ENCODE measurements at places on chromosomes 13 and 19.
A peak's percentile ranks its signal among the peaks of the same experiment; 100 is the strongest.

- DNase-seq, result no peak
These were observed 757 bp downstream of the FBN3 start for GRCh38 chr19:8148410-8149260.

GRCh38 chr13:93476175-93476574, 249.6 kb downstream of the GPC6 start:
- no peak for DNase-seq

DNA sequence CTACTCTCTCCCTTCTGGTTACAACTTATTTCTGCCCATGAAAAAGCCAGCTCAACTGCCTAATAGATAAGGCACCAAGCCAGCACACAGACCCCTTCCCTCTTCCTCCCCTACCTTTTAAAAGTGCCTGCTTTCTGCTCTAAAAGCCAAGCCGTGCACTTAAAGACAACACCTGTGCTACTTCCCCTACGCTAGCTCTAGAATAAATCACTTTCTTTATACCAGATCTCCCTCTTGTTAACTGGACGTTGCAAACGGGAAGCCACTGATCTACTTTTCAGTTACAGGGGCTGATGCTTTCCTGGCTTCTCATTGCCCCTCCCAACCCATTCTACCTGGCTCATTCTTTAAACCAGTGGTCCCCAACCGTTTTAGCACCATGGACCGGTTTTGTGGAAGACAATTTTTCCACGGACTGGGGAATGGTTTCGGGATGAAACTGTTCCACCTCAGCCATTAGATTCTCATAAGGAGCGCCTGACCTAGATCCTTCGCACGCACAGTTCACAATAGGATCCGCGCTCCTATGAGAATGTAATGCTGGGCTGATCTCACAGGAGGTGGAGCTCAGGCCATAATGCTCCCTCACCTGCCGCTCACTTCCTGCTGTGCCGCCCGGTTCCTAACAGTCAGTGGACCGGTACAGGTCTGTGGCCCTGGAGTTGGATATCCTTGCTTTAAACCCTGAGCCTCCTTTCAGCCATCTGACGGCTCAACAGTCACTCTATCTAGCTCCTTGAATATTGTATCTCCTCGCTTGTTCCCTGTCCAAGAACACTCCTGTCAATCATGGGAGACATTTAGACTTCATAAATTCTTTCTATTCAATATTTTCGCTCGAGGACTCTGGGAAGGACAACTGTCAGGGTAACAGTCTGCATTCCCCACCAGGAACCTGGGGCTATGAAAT, 841 bp upstream of the ZNF223 start:
- DNase-seq, result peak; percentile 3

GRCh38 chr19:1917146-1917545, 11.9 kb downstream of the ADAT3 start:
- DNase-seq, result no peak

DNA sequence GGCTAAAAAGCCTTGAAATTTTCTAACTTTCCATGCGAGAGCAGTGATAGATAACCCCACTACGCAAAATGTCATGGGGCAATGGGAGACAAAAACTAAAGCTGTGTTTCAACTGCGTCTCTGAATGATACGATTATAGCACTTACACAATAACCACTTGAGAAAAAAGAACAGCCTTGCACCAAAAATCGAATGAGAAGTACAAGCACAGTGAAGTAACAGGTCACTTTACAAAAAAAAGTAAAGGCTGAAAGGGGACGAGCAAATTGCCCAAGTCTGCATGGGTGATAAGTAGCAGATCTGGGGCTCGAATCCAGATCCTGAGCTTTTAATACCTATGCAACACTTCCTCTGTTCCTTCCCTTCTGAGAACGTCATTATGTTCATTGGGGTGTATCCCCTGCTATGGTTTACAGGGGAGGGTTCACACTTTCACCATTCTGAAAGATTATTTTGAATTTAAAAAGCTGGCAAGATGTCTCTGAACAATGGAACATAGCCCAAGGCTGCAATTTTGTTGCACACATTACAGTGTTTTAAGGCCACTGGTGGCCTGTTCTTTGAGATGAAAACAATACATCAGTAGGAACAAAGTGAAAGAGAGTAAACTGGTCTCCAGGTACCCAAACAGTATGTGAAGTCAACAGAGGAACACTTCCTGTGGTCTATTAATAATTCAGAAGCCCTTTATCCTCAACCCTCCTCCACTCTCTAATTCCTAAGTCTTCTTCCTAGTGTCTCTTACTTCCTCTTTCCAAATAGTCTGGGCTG, 3.2 kb downstream of the CPB2 start:
- no peak for DNase-seq

- no peak for DNase-seq
These were observed 45.2 kb upstream of the URI1 start for GRCh38 chr19:29896802-29897201.

DNA sequence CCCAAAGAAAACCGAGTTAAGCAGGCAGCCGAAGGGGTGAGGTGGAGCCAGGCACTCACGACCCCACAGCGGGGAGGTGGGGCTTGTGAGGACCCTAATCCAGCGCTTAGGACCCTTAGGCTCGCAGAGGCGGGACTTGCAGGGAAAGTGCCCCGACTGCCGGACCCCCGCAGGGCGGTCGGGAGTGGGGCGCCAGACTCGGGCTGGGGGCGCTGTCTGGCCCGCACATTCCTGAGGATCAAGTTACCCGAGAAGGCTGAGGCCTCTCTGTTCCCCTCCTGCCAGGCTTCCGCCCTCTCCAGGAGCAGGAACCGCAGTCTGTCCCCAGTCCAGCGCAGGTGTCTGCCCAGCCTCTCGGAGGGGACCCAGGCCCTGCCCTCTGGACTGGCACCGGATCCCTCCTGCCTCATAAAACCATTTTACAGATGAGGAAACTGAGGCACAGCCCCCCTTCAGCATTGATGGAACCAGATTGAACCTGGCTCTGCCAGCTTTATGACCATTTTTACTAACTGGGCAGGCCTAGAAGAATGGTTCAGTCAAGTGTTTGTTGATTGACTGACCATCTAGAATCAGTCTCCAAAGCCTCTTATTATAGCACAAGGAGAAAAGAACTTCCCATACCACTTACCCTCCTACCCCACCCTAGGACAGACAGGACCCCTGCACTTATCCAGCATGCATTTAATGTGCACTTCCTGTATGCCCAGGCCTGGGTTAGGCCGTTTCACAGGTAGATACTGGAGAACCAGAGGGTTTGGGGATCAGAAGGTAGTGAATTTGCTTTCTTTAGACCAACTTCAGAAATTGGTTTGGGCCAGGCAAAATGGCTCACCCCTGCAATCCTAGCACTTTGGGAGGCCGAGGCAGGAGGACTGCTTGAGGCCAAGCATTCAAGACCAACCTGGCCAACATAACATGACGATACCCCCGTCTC, 6.7 kb upstream of the JUND start:
- no peak for DNase-seq

- DNase-seq, result no peak
These were observed 13.7 kb downstream of the ANKRD27 start for GRCh38 chr19:32661318-32661717.

- DNase-seq, result no peak
These were observed 6.8 kb downstream of the FAM98C start for GRCh38 chr19:38409631-38410133.

- DNase-seq, result peak; percentile 56
These were observed 42.0 kb downstream of the KLF2 start for GRCh38 chr19:16366433-16367260.

GRCh38 chr13:44620057-44620456, 43.9 kb upstream of the TSC22D1 start:
- no peak for DNase-seq

DNA sequence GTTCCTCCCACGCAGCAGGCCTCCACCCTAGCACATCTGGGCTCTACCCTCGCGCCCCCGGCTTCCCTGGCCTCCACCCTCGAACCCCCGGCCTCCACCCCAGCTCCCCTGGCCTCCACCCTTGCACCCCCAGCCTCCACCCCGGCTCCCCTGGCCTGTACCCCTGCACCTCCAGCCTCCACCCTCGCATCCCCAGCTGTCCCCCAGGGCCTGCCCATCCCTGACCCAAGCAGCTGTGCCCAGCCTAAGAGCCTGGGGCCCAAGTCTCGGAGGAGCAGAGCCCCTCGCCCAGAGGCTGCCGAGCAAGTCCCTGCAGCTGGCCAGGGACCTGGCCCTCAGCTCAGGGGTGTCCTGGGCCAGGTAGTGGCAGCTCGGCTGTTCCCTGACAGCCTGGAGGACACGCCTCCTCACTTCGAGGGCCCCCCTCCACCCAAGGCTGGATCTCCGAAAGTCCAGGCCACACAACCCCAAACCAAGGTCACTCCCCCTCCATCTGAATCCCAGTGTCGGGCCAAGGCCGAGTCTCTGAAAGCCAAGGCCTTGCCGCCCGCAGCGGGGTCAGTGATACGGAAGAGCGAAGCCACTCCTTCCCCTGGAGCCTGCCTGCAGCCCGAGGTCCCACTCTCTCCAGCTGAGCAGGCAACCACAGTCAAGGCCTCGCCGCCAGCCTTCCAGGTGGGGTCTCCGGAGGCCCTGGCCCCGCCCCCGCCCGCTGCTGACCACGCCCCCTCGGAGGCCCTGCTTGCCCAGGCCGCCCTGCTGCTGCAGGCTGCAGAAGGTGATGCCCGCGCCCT, 7.9 kb upstream of the ARHGAP33 start:
- no peak for DNase-seq

DNA sequence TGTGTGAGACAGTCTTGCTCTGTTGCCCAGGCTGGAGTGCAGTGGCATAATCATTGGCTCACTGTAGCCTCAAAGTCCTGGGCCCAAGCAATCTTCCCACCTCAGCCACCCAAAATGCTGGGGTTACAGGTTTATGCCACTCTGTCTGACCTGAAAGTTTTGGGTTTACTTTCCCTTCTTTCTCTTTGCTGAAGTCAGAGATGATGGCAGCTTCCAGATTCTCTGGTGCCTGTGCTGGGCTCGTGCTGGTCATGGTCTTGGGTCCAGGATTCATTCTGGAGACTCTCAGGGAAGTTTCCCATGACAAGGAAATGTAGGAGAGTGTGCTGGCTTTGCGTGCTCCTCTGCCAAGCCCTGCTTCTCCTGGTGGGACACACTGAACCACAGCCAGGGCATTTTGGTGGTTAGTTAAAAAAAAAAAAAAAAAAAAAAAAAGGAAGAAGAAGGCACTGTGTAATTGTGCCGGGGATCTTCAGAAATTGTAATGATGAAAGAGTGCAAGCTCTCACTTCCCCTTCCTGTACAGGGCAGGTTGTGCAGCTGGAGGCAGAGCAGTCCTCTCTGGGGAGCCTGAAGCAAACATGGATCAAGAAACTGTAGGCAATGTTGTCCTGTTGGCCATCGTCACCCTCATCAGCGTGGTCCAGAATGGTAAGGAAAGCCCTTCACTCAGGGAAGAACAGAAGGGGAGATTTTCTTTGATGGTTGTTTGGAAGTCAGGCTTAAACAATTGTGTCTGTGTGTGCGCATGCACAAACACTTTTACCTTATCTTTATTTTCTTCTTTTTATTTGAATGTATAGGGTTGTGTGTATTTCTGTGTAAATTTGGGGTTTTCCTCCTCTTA, at the start of gene ALOX5AP:
ALOX5AP (plus strand) TSS at position 519 of the 847 bp plus-strand sequence; CDS start at position 582, 63 bp downstream.
- peak; percentile 26 for DNase-seq

GRCh38 chr19:10230861-10231611, at the start of gene S1PR2:
TSS of gene S1PR2 (minus strand) at chr19:10231331. CDS start at chr19:10224905, 6,426 bp downstream.
- peak; percentile 65 for DNase-seq

DNA sequence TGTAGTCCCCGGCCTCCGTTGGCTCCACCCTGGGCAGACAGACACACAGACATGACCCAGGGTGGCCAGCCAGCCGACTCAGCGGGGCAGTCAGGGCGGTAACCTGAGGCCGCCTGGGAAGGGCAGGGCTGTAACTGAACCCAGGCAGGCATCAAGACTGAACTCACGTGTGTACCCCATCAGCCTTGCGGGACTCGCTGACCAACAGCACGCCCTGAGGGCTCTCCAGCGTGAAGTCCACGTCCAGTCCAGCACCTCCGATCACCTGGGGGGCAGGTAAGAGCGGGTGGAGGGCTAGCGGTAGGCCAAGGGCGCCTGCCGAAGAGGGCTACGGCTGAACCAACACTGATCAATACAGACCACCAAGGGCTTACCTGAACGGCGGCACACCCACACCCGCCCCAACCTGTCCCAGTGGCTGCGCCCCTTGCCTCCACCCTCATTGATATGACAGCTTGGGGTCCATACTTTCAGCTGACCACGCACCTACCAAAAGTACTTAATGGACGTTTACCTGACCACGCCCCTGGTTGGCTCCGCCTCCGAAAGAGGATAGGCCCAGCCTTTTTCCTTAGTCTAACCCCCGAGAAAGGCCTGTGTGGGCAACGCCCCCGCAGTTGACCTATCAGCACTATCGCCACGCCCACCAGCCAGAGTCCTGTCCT, 791 bp downstream of the TMED1 start:
- no peak for DNase-seq

DNA sequence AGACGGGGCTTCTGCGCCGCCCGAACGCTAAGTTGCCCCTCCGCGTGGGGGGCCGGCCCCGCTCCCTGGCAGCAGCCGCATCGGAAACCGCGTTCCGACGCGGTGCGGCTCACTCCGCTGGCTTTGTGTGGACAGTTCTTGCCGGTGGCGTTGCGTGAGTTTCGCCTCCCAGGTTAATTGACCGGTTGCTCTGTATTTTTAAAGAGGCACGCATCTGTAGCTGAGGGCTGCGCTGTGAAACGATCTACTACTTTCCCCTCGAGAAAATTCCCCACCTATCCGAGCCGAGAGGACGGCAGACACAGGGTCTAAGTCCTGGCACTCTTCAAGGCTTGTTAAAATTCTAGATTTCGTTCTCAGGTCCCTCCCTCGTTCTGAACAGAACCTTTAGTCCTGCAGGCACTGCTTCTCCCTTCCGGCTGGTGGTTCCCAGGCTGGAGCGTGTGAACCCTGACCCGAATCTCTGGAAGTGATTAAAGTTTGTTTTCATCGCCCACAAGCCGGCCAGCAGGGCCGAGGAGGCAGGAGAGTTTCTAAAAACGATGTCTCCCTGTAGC, 933 bp downstream of the ARHGEF7 start:
- DNase-seq, result no peak

- no peak for DNase-seq
These were observed 316.9 kb upstream of the TSHZ3 start for GRCh38 chr19:31666126-31666525.

- no peak for DNase-seq
These were observed 29.0 kb upstream of the NBEA start for GRCh38 chr13:34913040-34913439.

GRCh38 chr13:76929320-76929719, 19.0 kb upstream of the ACOD1 start:
- DNase-seq, result no peak

DNA sequence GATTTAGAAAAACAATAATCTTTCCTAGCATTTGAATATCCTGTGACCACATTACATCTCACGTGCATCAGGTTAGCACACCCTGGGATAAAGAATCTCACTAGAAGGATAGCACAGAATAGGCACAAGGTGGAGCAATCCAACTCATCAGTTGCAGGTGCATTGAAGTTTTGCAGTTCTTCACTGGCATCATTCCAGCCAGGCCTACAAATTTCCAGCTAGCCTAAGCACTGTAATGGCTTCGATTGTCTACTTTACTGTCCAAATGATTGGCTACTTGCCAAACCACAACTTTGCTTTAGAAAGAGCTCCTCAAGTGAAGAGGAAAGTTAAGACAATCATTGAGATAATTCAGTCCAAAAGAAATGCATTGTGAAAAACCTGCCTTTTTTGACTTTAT, 89.5 kb downstream of the SPRY2 start:
- no peak for DNase-seq

Measured in activated CD4-positive, alpha-beta T cell treated with anti-CD3 and anti-CD28 coated beads for 4 hours (primary cell).